ENCODE measurements at places on chromosomes 11 and 22.

DNA sequence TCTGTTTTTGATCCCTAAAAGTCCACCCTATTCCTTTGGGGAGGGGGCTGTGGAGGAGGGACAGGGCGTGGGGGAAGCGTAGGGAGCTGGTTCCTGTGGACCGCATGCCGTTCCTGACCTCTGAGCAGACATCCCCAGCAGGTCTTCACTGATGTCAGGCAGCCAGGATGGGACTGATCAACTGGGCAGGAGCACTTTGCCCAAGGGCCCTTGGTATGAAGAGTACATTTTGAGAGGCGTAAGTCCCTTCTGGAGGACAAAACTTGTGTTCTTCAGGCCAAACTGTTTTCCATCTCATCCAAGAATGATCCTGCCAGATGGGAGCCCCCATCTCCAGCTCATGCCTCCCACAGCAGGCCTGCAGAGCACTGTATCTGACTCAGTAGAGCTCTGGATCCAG is 80.9 kb upstream of the NARS2 start:
- DNase-seq = no peak

DNA sequence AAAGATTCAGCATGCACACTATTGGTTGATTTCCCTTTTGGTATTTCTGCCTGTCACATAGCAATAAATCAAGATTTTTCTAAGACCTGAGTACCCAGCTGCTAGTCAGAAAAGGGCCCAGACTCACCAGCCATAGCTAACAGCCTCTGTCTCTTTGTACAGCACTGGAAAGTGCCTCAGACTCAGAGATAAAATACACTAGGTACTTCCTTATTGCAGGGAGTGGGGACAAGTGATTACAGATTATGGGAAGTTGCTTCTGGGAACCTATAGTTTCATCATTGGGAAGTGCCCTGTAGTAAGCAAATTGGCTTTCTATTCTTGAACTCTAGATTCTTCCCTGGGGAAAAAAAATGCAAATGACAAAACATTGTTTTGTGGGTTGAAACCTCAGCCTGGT is at the start of gene CASP5:
Gene CASP5, minus strand, starts transcription at position 166 of the 400 bp plus-strand sequence. Its CDS starts 32 bp downstream, at position 134.
- no peak for DNase-seq

- no peak for DNase-seq
Measured at GRCh38 chr22:45885941-45886395, 91.0 kb downstream of the WNT7B start.

DNA sequence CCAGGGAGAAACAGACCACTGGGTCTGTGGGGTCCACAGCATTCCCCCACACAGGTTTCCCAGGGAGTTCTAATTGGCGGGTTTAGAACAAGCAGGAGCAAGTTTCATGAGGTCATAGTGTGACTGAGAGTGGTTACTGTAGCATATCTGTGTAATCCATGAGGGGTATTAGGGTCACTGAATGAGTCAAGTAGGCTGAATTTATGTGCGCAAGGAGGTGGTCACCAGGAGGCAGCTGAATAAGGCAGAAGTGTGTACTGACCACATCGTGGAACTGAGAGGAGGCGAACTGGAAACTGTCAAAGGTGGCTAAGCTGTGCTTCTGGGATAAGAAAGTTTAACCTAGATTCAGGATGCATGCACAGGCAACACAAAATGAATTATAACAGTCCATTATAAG is 876.0 kb downstream of the METTL15 start:
- no peak for DNase-seq

DNA sequence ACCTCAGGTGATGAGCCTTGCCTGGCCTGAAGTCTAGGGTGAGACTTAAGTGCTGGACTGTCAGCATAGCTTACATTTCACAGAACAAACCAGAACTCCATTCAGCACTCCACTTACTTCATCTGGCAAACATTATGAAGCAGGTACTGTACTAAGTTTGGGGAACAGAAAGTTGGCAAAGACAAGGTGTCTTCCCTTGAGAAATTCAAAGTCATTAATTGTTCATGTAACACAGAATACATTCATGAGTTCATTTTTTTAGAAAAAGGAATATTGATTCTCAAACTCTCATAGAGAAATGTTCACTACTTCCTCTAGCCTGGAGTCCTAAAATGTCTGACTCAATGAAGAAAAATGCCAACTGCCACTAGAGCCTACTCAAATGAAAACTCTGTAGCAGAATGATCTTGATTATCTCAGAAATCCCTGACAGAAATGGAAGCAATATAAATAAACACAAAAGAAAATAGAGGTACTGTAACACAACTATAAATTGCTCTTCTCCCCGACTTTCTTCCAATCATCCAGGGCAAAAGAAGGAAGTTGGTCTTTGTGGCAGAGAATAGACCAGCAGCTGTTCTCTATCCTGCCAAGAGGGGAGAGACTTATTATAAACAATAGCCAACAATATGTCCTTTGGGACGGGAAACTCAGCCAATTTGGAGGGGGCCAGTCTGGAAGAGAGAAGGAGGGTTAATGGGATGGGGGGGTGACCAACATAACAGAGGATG is 129.2 kb upstream of the MTMR2 start:
- peak; percentile 51 for DNase-seq

GRCh38 chr22:29050457-29050856 is 11.2 kb downstream of the C22orf31 start:
- DNase-seq = no peak

GRCh38 chr11:58004664-58005063 is 19.0 kb upstream of the OR9Q1 start:
- DNase-seq = no peak

GRCh38 chr22:50014655-50015401 is 2.3 kb upstream of the IL17REL start:
- no peak for DNase-seq

DNA sequence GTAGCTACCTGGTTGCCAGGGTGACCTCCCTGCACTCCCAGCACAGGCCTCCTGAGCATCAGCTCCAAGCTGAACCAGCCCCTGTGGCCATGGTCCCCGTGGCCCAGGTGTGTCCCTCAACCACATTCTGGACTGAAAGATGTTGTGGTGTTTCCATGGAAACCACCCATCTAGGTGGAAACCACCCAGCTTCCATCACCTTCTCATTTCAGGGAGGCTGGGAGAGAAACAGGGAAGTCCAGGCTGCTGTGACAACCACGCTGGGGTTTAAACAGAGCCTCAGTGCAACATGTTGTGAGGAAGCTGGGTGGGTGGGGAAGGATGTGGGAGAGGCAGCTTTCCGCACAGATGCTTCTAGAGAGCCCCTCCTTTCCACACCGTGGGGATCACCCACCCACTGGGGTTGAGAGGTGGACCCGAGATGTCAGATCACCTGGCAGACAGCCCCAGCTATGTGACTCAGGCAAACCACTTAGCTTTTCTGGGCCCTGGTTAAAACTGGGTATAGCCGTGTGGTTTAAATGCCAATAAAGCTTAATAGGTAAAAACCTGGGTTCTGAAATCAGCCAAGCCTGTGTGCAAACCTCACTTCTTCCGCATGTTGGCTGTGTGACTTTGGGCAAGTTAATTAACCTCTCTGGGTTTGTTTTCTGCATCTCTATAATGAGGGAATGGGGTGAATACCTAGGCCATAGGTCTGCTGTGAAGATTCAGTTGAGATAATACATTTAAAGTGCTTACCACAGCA is 46.4 kb downstream of the CD82 start:
- DNase-seq = no peak

DNA sequence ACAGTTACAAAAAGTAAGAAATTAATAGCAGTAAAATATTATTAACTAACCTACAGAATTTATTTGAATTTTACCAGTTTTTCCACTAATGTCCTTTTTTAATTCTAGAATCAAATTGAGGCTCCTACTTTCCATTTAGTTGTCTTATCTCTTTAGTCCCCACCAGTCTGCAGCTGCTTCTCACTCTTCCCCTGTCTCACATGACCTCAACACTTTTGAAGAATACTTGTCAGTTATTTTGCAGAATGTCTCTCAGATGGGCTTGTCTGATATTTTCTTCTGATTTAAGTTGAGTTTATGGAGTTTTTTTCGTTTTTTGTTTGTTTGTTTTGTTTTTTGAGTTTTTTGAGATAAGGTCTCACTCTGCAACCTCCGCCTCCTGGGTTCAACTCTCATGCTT is 74.3 kb upstream of the ADORA2A start:
- DNase-seq = no peak

DNA sequence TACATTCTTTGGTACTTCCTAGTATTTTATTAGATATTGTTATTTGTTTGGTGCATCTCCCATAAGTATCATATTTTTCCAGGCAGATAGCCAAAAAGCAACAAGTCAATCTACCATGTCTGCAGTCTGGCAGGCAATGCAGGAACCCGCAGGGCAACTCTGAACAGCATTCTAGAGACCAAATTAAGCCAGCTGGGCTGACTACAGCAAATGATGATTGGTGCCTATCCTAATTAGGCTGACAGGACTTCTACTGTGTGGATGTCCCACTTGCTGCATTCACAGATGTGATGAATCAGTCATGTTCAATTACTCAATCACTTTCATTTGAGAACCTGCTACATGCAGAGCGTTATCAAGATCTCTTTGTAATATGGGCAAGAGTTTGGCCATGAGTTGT is 40.3 kb upstream of the AMOTL1 start:
- DNase-seq = no peak

DNA sequence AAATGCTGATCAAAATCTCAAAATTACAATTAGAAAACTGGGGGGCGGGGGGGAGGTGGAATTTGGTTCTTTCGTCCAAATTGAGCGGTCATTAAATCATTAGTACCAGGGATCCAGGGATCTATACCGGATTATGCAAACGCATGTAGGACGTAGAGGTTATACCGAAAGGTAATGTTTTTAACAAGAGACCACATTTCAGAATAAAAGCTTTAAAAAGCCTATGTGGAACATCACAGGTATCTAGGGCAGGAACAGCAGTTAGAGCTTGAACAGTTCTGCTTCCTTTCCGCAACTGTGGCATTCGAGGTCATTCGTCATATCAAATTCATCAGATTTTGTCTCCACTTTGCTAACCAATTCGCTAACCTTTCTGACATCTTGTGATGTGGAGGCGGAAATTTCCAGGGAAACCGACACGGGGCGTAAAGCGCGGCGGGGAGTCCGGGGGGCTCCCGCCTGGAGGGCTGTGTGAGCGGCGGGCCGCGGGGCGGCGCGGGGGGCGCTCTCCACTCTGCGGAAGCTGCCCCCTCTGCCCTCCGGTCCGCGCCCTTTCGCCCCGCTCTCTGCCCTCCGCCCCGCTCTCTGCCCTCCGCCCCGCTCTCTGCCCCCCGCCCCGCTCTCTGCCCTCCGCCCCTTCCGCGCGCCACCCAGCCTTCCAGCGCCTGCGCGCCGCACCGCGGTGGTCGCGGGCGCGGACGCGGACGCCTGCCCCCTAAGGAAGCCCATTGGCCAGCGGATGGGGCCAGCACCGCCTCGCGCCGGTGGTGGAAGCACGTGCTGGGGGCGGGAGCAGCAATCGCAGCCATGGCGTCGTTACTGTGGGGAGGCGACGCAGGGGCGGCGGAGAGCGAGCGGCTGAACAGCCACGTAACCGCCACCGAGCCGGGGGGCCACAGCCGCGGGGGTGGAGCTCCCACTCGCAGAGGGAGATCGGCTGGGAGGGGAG is at the start of gene DDX25:
Gene DDX25, plus strand, starts transcription at position 798 of the 949 bp plus-strand sequence. Its CDS starts 10 bp downstream, at position 808.
- no peak for DNase-seq

DNA sequence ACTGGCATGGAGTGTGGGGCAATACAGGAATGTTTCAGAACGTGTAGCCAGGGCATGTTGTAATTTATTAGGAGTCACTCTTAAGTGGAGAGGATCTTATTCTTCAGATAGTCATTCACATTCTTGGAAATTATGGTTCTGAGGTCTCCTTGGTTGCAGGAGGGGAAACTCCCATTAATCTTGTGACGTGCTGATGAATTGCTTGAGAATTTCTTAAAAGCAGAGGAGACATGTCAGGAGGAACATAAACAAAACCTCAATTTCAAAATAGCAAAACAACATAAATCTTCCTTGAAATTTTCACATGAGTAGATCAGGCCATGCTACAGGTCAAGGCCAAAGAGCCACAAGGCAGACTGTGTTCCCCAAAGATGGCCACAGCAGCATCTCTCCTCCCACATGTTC is 50.4 kb downstream of the ADM start:
- peak; percentile 24 for DNase-seq

GRCh38 chr11:133153031-133153430 is 379.3 kb downstream of the OPCML start:
- DNase-seq = no peak

- DNase-seq = no peak
Measured at GRCh38 chr11:74147199-74147929, 23.4 kb downstream of the C2CD3 start.

GRCh38 chr11:46345131-46345597 is 2.1 kb upstream of the DGKZ start:
- no peak for DNase-seq

DNA sequence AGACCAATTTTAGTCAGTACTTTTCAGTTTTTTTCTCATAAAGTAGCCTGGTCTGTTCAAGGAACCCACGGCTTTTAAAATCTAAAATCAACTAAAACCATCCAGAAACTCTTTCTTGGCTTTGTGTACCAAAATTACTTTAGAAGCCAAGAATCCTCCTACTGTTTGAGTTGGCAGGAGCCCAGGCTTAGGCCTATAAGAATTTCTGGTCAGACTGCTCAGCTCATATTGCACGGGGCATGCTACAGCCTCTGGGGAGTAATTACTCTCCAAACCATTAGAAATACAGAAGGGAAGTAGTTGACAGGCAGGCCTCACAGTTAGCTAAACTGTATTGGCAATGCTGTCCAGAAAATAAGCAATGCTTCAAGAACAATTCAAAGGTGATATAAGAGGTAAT is 1862.9 kb upstream of the RAG2 start:
- DNase-seq = no peak

DNA sequence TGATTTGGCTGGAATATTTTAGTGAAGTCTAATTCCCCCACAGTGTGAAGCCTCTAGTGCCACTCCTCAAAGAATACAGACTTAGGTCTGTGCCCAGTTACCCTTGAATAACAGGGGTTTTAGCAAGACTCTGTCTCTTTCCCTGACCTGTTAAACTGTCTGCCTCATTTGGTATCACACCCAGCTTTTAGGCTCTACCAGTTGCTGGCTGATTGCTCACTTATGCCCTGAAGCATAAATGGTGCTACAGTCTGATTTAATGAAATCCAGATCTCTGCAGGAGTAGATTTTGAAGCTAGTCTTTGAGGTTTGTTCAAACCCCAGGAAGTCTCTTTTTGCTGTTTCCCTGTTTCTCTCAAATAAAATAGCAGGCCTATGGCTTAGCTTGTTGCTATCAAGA is 45.2 kb upstream of the LIPT2 start:
- no peak for DNase-seq
